ENCODE measurements at places on chromosomes 11 and 22.

- DNase-seq = no peak
These were observed 15.9 kb downstream of the WNT11 start for GRCh38 chr11:76190376-76190775.

DNA sequence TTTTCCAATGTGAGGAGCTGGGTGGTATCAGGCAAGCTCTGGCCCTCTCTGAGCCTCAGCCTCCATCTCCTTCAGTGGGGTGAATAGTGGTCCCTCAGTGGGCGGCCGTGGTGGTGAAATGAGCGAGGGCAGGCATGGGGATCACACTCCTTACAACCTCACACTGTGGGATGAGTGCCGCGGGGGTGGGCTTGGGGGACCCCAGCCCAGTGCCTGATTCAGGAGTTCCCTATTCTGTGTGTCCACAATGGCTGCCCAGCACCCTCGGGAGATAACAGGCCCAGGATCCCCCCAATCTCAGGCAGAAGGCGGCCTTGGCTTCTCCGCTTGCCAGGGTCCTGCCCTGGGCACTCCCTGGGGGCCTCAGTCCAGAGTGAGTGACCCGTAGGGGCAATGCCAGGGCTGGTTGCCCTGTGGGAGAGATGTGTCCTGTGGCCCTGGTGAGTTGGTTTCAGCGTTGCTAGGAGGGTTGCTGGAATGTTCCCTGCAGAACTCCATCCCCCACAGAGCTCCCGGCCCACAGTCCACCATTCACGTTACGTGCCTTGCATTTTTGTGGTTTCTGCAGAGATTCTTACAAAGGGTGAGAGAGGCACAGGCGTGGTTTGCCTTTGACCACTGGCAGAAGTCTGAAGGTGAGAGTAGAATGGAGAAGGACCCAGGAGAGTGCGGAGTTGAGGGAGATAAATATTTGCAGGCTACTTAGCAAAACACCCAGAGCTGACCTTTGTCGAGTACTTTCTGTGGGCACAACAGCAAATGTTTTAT, 2.9 kb downstream of the ALDH3B1 start:
- DNase-seq = peak; percentile 97

GRCh38 chr11:115990004-115990447, 485.8 kb upstream of the CADM1 start:
- DNase-seq = no peak

- no peak for DNase-seq
These were observed 9.2 kb upstream of the OR9Q2 start for GRCh38 chr11:58179648-58180047.

DNA sequence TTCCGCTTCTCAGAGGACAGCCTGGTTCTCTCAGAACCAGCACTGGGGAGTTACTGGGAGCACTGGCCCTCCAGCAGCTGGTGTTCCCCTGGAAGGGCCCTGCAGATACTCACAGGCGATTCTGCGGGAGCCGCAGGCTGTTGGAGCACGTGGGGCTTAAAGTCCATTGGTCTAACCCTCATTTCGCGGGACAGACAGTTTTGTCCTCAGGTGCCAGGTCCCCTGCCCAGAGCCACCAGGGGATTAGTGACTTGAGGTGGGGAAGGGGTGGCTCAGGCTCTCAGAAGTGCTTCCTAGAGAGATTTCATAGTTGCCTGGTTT, 53.9 kb downstream of the CACNA1I start:
- no peak for DNase-seq

- no peak for DNase-seq
These were observed 2.2 kb downstream of the RPL3 start for GRCh38 chr22:39317084-39317774.

GRCh38 chr22:32850591-32851517, 49.3 kb downstream of the TIMP3 start:
- no peak for DNase-seq

- DNase-seq = no peak
These were observed 8.4 kb upstream of the CCKBR start for GRCh38 chr11:6251120-6251733.

DNA sequence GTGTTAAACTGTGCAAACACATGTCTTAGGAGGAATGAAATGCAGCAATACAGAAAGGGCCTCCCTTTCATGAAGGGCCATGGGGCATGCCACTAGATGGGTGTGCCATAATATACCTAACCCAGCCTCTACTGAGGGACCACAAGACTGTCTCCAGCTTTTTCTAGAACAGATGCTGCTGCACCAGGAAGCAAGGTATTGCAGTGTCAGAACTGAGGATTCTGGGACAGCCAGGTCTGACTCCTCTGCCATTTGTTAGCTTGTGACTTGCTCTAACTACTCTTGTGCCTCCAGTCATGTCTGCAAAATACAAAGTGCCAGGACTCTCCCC, 53.2 kb downstream of the HIRA start:
- no peak for DNase-seq

- no peak for DNase-seq
These were observed 37.9 kb downstream of the PAK1 start for GRCh38 chr11:77435972-77436371.

- no peak for DNase-seq
These were observed 18.9 kb upstream of the SUSD2 start for GRCh38 chr22:24162436-24162835.

GRCh38 chr11:833849-834311, 1.1 kb downstream of the CD151 start:
- DNase-seq = no peak

- no peak for DNase-seq
These were observed 5.2 kb downstream of the IFT27 start for GRCh38 chr22:36770513-36771231.

- DNase-seq = no peak
These were observed 178.5 kb upstream of the GUCY1A2 start for GRCh38 chr11:107196732-107197131.

DNA sequence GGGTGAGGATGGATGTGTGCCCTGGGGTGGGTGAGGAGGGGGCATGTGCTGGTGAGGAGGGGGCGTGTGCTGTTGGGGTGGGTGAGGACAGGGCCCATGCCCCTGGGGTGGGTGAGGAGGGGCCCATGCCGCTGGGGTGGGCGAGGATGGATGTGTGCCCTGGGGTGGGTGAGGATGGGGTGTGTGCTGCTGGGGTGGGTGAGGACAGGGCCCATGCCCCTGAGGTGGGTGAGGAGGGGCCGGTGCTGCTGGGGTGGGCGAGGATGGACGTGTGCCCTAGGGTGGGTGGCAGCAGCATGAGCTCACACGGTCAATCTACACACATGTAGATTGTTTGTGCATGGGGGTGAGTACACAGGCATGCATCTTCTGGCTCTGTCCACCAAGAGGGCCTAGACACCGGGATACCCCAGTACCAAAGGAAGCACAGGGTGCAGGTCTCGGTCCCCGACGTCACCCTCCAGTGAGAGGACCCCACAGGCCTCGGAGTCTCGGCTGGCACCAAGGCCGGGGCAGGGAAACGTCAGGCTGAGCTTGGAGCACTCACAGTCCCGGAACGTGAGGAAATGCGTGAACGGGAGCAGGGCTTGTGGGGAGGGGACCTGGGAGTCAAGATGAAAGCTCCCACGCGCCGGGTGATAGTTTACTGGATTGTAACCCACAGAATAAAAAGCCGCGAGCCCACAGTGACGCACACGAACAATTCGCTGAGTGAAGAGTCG, 37.4 kb upstream of the TOLLIP start:
- DNase-seq = no peak

DNA sequence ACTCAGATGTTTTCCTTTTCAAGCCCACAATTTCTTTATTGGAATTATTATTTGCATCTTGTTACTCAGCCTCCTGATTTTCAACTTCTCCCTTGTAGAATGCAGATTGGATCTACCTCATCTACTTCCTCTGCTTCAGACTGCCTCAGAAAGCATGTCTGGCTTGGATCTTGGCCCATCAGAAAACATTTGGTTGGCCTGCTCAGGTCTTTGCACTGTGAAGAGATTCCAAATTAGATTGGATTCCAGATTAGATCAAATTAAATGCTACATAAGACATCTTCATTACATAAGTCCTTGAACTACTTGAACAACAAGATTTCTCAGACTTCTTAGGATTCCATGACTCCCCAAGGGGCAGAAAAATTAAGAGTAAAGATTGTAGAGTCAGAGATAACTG, 358.0 kb downstream of the DLG2 start:
- no peak for DNase-seq

DNA sequence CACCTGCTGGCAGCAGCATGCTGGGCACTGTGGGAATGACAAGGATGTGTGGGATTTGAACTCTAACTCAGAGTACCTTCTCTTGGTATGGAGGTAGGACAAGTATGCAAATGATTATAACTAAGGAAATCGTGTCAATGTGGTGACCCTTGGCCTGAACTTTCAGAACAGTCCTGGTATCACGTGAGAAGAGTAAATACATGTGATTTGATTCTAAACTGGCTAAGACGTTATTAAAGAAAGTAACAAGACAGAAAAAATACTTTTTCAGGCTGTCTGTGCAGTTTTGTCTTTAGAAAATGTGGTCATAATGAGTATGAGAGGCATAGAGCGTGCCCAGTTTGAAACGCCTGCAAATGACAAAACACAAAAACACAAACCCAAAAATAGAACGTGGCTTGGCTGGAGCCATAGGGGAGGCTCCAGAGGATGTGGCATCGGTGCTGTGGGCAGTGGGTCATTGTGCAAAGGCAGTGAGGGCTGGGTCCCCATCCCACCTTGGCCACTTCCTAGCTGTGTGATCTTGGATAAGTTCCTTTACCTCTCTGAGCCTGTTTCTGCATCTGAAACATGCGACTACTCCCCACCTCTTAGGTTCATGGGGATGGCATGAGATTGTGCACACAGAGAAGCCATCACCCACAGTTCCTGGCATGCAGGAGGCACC, 18.4 kb upstream of the IL2RB start:
- no peak for DNase-seq

- DNase-seq = no peak
These were observed 30.2 kb downstream of the ZBTB16 start for GRCh38 chr11:114089748-114090147.

DNA sequence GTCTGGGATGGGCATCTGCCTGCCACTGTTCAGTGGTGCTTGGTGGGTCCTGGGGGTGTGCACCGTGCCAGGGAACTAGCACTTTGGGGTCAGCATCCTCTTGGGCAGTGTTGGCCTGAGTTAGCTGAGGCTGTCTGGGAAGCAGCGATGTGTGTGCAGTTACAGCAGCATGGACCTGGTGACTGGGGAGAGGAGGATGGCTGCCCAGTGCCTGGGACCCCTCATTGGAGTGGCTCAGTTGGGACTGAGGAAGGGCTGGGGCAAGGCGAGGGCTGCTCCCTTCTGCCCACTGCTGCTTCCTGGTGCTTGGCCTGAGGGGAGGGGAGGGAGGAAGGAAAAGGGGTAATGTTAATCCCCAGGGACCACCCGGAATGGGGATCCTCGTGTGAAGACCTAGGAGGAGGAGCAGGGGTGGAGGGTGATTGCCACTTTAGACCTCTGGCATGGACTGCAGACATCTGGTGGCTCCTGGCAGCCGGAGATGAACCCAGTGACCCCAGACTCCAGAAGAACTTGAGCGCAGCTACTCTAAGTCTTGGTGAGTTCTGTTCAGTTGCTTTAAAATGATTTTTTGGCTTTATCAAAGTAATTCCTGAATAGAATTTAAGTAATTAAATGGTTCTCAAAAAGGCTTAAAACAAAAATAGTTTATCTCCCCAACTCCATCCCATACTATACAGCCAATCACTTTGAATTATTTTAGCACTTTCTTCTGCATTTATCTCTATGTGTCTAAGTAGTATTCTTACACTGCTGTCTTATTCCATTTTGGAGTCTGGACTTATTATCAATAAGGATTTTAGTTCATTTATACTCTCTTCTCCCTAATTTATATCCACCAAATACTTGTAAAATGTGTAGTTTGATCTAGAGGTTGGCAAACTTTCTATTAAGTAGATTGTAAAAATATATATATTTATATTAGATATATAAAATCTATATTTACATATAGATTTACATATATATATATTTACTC, 15.4 kb upstream of the TMEM191C start:
- no peak for DNase-seq
